Fibroblast of skin of right biceps (primary cell): ENCODE measurements at places on chromosomes 2 and 18.
A peak's percentile ranks its signal among the peaks of the same experiment; 100 is the strongest.

DNA sequence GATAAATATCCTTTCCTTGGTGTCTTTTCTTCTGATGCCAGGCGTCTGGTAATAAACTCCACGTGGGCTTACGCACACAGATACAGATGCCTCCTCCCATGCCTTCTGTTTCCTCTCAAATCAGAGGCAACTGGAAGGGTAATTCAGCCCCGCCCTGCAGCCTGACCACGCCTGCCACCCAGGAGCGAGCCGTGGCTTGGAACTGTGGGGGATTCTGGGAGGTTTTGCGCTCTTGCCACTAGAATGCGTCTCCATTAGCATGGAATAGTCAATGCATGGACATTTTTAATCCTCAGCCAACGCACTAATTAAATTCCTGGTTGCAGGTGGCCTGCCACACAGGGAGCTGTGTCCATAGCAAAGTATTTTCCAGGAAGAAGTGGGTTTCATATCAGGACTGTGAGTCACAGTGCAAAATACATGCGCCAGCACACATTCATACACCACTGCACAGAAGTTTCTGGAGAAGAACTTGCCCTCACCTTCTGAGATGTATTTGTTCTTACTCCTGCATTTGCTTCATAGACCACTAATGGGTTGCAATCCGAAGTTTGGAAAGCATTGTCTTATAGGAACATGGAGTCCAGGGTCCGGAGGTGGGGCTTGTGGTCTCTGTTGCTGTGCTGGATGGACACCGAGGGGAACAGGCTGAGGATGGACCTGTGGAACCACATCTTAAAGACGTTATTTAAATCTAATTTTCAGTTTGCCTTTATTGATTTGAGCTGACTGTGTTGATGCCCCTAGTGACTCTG, 151.4 kb downstream of the LDLRAD4 start:
- peak; percentile 16 for DNase-seq

- no peak for DNase-seq
These were observed 57.4 kb upstream of the LAPTM4A start for GRCh38 chr2:20108655-20109396.

DNA sequence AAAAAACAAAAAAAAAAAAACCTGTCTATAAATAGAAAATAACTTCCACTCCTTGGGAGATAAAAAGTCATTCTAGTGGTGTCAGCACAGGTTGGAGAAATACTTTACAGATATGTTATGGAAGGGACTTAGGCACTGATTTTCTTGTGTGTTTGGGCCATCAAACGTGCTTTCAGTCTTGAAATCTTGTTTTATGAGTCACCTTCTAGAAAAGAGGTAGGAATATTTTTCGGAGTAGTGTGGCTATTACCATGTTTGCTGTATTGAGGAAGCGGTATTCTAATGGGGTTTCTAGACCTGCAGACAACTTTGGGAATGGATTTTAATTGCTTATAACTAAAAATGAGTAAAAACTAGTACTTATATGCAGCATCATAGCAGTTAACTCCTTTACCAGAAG, 12.0 kb downstream of the HNMT start:
- no peak for DNase-seq

DNA sequence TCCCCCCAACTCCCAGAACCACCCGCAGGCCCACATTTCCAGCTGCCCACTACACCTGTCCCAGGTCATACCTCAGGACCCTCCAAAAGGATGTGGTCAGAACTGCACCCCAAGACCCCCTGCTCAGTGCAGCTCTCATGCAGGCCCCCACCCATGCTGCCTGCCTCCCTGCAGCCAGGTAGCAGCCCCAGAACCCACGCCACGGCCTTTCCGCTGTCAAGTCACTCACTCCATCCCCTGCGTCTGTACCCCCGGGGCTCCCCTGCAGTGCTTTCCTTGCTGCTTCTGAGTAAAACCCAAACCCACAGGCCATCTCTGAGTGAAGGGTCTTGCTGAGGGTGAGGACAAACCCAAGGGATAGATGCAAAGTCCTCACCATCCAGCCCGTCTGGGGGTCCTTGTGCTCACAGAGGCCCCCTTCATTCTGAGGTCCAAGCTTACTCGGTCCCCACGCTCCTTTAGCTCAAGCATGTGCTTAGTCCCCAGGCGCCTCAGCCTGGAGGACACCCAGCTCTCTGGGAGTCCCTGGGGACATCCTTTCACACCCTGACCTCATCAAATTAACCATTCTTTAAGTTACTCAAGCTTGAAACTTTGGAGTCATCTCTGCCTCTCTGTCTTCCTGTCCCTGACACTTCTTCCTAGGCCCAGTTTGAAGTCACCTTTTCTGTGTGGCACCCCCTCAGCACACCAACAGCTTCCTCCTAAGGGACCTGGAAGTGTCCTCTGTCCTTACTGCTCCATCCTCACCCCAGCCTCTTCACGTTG, 130.1 kb downstream of the SMAD7 start:
- DNase-seq: no peak

DNA sequence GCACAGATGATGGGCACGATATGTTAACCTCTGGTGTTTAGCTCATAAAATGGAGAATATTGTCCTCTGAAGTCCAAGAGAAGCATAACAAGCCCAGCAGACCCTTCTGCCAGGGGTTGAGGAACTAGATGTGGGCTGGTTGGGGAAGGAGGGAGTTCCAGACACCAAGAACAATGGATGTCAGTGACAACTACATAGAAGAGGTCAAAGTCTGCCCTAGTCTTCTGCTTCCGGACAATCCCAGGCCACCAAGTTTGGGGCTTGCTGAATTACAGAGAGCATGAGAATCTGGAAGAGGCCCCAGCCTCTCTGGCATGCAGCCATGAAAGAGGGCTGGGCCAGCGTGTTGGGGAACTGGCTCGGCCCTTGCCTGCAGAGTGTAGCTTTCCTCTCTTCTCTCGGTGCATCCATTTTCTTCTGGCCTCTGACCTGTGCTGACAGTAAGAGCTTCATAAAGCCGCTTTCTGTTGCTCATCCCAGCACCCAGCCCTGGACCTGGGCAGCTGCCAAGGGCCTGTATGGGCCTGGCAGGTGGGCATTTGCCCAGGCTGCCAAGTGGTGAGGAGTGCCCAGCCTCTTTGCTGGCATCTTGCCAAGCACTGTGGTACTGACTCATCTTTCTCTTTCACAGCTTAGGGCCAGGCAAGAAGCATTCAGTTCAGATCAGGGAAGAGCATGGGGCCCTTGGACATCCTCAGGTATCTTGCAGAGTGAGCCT, 14.6 kb upstream of the LAPTM4A start:
- peak; percentile 53 for DNase-seq

GRCh38 chr2:62868947-62869346, 163.4 kb downstream of the EHBP1 start:
- DNase-seq: no peak
